ENCODE measurements at places on chromosomes 1 and 21. TPM values are rescaled to one million over a fixed set of nuclear protein-coding genes. Genes with fewer than 3 reads are reported as not detected.

MT1HL1 gene
- total RNA-seq: not detected

SH3BP5L gene
- 27.1 TPM for total RNA-seq

DDR2 gene
- 0.80 TPM for total RNA-seq

CASQ2 gene
- total RNA-seq: not detected

IL19 gene
- total RNA-seq: not detected
